ENCODE measurements at places on chromosomes 4 and X.
A peak's percentile ranks its signal among the peaks of the same experiment; 100 is the strongest.

- no peak for DNase-seq
These were observed 74.4 kb downstream of the AFF1 start for GRCh38 chr4:87009095-87009648.

GRCh38 chrX:139691843-139692505 lies 16.0 kb downstream of the MCF2 start:
- no peak for DNase-seq

DNA sequence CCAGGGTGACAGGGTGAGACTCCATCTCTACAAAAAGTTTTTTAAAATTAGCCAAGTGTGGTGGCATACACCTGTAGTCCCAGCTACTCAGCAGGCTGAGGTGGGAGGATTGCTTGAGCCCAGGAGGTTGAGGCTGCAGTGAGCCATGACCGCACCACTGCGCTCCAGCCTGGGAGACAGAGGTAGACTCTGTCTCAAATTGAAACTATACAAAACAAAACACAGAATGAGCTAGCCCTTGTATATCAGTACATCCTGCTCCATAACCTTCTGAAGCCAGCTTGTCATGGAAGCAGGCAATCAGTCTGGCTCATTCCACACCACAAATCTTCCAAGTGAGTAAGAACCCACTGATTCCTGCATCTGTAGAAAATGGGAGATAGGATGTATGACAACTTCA lies 49.0 kb downstream of the CD99L2 start:
- DNase-seq: no peak

DNA sequence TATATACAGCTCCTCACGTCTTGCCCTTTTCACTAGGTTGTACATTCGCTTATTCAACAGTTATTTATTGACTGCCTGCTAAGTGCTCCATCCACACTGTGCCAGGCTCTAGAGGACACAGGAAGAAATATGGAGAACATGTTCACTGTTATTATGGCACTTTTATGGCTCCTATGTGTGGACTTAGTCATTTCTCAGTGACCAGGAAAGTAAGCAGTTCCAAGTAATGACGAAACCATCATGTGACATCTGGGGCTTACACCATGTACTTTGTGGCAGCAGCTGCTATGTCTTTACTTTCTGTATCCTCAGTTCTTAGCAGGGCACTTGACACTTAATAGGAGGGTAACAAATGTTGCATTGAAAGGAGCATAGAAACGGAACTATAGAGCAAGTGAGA lies 278.0 kb downstream of the ANK2 start:
- no peak for DNase-seq

GRCh38 chr4:81506731-81507130 lies 35.0 kb upstream of the RASGEF1B start:
- DNase-seq: no peak

GRCh38 chrX:71619986-71620385 lies 1.7 kb upstream of the CXCR3 start:
- DNase-seq: no peak

GRCh38 chrX:96707804-96708203 lies 23.2 kb downstream of the DIAPH2 start:
- no peak for DNase-seq

- DNase-seq: no peak
These were observed 1237.9 kb downstream of the TECRL start for GRCh38 chr4:63171341-63171740.

GRCh38 chrX:80512924-80513323 lies 92.7 kb downstream of the TENT5D start:
- DNase-seq: no peak

GRCh38 chr4:171473155-171473554 lies 340.0 kb upstream of the GALNTL6 start:
- DNase-seq: no peak

GRCh38 chr4:81165861-81166430 lies 49.1 kb downstream of the PRKG2 start:
- no peak for DNase-seq

GRCh38 chr4:152020073-152020472 lies 259.3 kb upstream of the GATB start:
- DNase-seq: no peak

- DNase-seq: no peak
These were observed 146.2 kb downstream of the KCNIP4 start for GRCh38 chr4:21802406-21802805.

GRCh38 chr4:118114720-118115119 lies 80.4 kb downstream of the NDST3 start:
- DNase-seq: no peak

GRCh38 chrX:150438165-150438564 lies 75.0 kb downstream of the MAMLD1 start:
- no peak for DNase-seq

- no peak for DNase-seq
These were observed 125.5 kb upstream of the MAP3K15 start for GRCh38 chrX:19640693-19641374.

- no peak for DNase-seq
These were observed 541.9 kb downstream of the PACRGL start for GRCh38 chr4:21242163-21242562.

- DNase-seq: no peak
These were observed 648 bp upstream of the MSMO1 start for GRCh38 chr4:165326831-165327210.

DNA sequence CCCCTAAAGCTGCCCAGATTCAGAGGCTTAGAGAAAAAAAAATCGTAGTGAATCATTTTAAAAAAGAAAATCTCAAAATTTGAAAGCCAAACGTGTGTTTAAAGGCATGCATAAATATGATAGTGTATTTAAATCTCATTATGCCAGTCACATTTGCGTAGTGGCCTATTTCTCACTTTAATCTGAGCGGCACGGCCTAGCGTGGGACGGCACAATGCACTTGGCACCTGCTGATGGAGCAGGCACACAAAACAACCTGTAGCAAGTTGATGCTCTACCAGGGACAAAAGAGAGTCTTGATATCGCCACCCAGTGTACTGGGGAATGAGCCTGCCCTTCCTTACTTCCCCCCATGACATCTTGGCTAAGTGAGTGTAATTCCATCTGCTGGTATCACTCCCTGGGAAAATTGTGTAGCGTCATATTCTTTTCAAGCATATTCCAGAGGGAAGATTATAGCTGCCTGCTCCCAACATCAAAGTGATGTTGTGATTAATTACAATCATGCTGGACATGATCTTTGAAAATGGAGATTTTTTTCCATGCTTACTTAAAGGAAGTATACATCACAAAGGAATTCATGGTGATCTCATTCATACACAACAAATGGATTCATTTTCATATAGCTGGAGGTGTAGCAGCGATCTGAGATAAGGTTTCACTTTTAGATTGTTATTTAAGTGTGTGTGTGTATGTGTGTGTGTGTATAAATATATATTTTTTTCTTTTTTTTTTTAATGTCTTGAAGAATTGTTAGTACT lies 138.8 kb downstream of the DCTD start:
- DNase-seq: no peak

DNA sequence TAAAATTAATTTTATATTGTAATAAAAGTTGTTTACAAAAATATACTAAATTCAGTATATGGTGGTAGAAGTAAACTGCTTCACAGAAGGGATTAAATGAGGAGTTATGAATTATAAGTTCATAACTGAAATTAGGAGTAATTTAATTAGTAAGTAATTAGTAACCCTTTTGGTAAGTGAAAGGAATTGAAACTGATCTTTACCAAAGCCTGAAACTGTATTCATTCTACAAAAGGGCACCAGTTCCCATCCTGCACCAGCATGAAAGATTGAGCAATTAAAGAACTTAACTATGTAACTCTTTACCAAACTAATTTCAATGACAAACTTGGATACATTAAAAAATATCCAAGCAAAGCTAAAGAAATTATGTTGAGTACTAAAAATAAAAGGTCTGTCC lies 8.2 kb downstream of the MED14 start:
- DNase-seq: no peak

- DNase-seq: no peak
These were observed 24.5 kb downstream of the RUFY3 start for GRCh38 chr4:70746179-70746839.

- peak; percentile 98 for DNase-seq
These were observed at the start of gene SLC25A6 for GRCh38 chrX:1391707-1392375. Gene SLC25A6 (minus strand): TSS chrX:1392113. CDS start chrX:1392009, 104 bp downstream.

GRCh38 chrX:49970674-49971073 lies 48.3 kb downstream of the CLCN5 start:
- no peak for DNase-seq

- DNase-seq: no peak
These were observed 171.4 kb downstream of the CRLF2 start for GRCh38 chrX:1041091-1041490.

GRCh38 chr4:139278912-139279759 lies 889 bp downstream of the MGARP start:
- no peak for DNase-seq

- no peak for DNase-seq
These were observed 25.1 kb downstream of the UGT2B4 start for GRCh38 chr4:69470561-69470960.

DNA sequence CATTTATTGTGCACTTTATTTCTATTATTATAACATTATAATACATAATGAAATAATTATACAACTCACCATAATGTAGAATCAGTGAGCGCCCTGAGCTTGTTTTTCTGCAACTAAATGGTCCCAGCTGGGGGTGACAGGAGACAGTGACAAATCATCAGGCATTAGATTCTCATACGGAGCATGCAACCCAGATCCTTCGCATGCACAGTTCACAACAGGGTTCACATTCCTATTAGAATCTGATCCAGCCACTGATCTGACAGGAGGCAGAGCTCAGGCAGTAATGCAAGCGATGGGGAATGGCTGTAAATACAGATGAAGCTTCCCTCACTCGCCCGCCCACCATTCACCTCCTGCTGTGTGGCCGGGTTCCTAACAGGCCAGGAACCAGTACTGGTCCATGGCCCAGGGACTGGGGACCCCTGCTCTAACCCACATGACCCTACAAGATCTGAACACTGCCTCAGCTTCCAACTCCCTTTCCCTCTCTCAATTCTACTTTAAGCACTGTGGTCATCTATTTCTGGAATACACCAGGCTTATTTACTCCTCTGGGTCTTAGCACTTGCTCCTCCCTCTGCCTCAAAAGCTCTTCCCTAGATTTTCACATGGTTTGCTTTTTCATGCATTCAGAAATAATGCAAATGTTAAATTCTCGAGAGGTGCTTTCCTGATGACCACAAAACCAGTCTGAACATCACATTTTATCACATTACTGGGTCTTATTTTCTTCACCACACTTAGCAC lies 166.8 kb upstream of the HCCS start:
- DNase-seq: no peak

GRCh38 chr4:47553329-47554125 lies 68.5 kb downstream of the ATP10D start:
- no peak for DNase-seq

DNA sequence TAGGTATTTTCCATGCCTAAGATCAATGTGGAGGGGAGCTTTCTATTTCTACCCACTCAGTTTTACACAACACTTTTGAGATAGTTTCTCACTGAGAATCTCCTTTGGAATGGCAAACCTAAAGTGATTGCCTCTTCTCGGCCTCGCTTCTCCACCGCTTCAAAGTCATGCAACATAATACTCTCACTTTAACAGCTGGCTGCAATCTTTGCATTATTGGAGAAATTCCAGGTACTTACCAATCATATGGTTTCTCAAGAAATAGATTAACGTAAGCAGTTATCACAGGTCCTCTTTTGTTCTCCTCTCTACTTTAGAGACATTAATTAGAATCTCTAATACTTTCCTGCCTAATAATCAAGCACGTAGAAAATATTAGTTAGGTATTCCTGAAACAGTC lies 3.7 kb upstream of the IL13RA2 start:
- DNase-seq: no peak

GRCh38 chrX:120791013-120791643 lies 84.5 kb downstream of the CT47B1 start:
- peak; percentile 1 for DNase-seq

- no peak for DNase-seq
These were observed 3.6 kb downstream of the OTUD4 start for GRCh38 chr4:145176641-145177432.

DNA sequence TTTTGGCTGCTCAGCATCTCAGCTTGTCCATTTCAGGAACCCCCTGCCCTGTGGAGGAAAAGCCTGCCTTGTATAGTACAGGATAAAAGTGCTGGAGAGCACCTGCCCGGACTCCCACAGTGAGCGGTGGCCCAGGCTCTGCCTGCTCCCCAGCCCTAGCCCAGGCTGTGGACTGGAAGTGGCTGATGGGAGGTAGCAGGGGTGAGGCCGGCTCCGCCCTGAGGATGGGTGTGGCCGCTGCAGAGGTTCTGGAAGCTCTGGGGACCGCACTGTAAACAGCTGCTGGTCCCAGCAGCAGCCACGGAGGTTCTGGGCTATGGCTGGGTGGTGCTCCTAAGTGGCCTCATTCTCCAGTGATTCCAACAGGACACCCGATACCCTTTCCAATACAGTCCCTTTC lies 56.6 kb upstream of the HELT start:
- DNase-seq: no peak

DNA sequence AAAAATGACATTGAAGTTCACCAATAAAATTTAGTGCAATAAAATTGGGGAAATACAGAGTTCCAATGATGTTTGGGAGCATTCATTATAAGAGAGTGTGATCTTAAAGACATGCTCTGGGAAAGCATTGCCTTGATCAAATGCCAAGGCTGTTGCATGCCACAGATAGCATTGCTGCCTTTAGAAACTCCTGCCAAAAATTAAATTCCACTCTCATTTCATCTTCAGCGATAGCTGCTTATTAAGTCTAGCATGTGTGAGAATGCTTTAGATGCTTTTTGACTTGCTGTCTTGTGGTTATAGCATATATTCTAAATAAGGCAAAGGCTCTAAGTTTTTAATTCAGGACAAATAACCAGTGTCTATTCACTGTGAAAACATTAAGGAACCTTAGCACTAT lies 49.3 kb downstream of the NPNT start:
- DNase-seq: no peak

GRCh38 chr4:8225706-8226443 lies 26.8 kb downstream of the SH3TC1 start:
- DNase-seq: no peak

DNA sequence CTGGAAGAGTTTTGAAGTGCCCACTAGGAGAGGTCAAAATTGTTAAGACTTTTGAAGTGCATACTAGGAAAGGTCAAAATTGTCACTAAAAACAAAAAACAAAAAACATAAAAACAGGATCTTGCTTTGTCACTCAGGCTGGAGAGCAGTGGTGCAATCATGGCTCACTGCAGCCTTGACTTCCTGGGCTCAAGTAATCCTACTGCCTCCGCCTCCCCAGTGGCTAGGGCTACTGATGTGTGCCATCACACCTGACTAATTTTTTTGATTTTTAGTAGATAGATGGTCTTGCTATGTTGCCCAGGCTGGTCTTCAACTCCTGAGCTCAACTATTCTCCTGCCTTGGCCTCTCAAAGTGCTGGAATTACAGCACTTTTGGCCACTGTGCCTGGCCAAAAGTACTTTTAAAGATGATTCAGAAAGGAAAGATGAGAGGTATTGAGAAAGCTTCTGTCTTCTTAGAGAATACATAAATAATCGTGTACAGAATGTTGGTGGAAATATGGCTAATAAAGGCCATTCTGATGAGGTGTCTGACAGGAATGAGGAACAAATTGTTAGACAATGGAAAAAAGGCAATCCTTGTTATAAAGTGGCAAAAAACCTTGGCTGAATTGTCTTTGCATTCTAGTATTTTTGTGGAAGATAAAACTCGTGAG lies 43.3 kb upstream of the STX18 start:
- no peak for DNase-seq

GRCh38 chr4:37732526-37733186 lies 46.5 kb upstream of the RELL1 start:
- DNase-seq: no peak

GRCh38 chr4:78902298-78902697 lies 36.9 kb downstream of the PAQR3 start:
- no peak for DNase-seq
